ENCODE measurements at places on chromosomes 13 and 19.

DNA sequence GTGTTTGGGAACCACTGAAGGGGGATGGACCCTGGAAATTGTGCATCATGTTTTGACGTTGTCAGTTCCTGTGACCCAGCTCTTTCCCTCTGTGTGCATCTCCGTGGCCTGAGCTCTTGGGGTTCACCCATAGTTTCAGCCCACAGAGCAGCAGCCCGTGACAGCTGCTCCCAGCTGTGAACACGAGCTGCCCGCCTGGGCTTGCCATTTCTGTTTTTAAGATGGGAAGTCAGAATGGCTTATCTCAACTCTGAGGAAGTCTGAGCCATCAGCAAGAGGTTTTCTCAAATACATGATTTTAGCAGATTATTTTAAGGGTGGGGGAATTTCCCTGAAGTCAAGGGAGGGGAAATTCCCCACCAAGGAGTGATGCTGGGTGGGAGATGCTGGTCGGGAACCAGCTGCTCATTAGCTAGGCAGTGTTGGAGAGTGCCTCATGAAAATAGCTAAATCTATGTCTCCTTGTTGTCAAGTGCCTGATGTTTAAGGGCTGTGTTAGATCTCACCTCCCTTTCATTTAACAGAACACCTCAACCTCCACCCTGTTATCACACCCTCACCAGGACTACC, 34.8 kb upstream of the C1QTNF9 start:
- DNase-seq: peak; percentile 71

DNA sequence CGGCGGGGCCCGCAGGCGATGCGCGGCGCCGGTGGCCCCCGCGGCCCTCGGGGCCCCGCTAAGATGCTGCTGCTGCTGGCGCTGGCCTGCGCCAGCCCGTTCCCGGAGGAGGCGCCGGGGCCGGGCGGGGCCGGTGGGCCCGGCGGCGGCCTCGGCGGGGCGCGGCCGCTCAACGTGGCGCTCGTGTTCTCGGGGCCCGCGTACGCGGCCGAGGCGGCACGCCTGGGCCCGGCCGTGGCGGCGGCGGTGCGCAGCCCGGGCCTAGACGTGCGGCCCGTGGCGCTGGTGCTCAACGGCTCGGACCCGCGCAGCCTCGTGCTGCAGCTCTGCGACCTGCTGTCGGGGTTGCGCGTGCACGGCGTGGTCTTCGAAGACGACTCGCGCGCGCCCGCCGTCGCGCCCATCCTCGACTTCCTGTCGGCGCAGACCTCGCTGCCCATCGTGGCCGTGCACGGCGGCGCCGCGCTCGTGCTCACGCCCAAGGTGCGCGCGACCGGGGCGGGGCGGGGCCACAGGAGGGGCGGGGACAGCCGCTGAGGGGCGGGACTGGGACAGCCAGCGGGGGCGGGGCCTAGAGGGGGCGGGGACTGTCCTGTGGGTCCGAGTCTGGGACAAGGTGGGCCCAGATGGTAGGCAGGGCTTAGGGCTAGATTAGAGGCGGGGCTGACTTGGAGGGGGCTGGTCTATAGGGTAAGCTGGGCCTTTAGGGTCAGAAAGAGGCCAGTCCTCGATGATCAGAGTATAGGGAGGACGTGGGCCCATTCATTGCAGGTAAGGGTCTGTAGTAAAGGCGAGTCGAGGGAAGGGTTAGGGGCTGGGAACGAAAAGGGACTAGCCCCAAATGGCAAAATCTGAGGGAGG, 5.1 kb downstream of the GRIN2D start:
- peak; percentile 92 for DNase-seq

DNA sequence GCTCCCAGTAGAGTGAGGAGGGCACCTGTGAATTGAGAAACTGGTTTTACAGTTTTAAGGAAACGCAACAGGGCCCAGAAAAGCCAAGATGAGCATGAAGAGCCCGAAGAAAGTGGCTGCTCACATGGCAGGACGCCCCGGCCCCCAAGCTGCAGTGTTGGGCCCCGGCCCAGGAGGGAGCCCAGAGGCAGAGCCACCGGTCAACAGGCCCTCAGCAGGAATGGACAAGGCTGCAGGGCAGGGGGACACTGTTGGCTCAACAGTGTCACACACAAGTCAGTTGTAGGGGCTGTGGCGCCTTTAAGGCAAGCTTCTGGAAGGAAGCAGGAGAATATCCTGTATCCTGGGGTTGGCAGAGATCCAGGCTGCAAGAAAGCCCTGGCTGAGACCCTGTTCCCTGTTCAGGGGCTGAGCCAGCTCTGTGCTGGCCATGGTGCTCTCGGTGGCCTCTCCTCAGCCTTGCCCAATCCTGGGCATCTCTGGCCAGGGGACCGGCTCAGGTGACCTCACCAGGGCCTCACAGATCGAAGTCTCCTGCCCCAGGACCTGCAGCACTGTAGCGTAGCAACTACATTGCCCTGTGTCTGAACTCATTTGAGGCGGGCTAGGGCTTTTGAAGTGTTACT, 28.0 kb downstream of the UPF1 start:
- no peak for DNase-seq

DNA sequence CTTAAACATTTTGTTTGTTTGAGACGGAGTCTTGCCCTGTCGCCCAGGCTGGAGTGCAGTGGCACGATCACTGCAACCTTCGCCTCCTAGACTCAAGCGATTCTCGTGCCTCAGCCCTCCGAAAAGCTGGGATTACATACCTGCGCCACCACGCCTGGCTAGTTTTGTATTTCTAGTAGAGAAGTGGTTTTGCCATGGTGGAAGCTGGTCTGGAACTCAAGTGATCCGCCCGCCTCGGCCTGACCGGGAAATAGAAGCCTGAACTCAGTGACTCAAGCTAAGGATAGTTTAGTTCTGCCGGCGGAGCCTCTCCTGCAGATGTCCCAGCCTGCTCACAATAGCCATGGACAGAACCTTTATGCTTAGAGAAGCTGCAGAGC, 53.0 kb upstream of the ZNF254 start:
- peak; percentile 35 for DNase-seq

DNA sequence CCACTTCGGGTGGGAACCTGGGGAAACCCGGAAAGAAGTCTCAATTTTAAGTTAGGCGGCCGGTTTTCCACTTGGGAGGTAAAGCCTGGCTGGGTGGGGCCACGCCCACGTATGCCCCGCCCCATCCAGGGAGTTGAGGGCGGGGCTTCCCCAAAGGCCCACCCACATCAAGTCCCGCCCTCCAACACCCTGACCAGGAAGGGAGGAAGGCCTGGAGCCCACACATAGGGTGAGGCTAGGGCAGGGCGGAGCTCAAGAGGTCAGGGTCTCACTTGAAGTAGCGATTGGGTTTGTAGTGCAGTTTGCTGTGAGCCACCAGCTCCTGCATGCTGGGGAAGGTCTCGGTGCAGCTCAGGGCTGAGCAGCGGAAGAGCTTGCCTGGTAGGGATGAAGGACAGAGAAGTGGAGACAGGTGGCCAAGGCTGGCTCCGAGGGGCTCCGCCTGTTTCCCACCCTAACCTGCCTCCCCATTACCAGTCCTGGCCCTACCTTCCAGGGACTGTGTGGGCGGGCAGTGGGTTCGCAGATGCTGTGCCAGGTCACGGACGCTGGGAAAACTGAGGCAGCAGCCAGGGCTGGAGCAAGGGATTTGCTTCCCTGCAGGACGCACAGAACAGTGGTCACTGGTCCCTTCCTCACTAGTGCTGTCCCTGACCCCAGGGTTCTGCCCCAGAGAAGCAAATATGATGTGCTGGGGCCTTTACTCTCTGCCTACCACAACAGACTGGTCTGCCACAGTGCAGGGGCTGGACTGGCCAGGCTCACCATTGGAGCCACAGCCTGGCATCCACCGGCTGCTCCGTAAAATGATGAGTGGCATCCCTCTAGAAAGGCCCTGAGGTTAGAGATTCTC, 1.6 kb downstream of the ZNF414 start:
- DNase-seq: peak; percentile 52

DNA sequence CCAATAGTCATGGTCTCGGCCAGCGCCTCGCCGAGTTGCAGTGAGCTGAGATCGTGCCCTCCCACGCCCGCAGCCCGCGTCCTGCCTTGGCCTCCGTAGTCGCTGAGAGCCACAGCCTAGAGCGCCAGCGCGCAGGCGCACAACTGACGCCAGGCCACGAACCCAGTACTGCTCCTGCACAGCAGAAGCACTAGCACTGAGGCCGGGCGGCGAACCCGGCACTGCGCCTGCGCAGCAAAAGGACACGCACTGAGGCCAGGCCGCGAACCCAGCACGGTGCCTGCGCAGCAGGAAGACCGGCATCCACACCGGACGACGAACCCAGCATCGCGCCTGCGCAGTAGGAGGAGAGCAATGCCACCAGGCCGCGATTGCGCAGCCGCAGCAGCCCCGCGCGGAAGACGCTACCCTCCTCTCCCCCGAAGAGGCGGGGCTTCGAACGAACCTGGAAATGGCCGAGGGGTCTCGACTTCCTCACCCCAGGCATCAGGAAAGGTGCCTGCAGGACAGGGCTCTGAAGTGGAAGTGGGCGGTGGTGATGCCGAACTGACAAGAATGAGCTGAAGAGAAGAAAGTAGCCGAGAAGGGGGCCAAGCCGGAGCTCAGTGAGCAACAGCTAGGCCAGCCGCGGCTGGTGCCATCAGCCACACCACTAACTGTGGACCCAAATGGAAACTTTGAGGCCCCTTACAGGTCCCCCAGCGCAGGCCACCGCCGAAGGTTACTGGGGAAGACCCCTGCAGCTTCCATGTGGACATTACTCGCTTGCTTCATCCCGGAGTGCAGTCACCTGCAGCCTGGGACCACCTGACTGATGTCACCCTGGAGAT, 7.5 kb downstream of the F10 start:
- DNase-seq: peak; percentile 38

GRCh38 chr13:28251466-28251865, 113.1 kb downstream of the PAN3 start:
- no peak for DNase-seq

GRCh38 chr13:65330691-65331090, 1899.4 kb downstream of the PCDH9 start:
- DNase-seq: no peak

DNA sequence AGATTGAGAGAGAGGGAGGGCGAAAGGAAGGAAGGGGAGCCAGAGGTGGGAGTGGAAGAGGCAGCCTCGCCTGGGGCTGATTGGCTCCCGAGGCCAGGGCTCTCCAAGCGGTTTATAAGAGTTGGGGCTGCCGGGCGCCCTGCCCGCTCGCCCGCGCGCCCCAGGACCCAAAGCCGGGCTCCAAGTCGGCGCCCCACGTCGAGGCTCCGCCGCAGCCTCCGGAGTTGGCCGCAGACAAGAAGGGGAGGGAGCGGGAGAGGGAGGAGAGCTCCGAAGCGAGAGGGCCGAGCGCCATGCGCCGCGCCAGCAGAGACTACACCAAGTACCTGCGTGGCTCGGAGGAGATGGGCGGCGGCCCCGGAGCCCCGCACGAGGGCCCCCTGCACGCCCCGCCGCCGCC, at the start of gene TNFSF11:
Gene TNFSF11, plus strand, starts transcription at position 142 of the 400 bp plus-strand sequence. Its CDS starts 152 bp downstream, at position 294.
- peak; percentile 35 for DNase-seq

DNA sequence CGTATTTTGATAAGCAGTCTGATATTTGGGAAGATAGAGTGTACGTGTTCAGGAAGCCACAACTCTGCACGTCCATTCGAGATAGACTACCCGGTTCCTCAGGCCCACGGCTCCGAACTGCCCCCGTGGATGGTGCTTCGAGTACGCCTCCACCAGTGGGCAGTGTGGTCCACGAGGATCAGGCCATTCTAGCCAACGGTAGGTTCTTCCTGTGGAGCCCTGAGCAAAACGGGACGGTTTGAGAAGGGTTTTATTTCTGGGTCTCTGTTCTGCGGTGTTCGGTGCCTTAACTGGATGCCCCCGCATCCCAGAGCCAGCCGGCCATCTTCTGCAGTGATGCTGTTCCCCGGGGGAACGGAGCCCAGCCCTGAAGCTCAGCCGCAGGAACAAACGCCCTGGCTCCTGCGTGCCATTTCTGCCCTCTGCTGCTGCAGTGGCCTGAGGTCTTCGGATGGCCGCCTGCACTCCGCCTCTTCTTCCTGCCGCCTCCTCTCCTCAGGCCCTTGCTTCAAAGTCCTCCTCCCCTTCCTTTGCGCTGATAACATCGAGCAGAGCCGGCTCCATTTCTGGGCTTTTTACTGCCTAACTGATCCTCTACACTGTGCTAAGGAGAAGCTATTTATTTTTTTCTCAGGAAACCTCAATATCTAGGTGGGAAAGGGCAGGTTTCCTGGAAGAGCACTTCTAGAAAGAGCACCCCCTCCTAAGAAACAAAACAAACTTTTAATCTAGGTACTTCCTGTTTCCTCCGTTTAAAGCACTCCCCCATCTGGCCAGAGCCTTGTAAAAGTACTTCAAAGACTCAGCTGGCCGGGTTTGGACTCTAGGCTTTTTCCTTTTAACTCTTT, 36.2 kb upstream of the SLC46A3 start:
- peak; percentile 4 for DNase-seq

- DNase-seq: peak; percentile 91
Observed at GRCh38 chr13:34156841-34157365, 339.0 kb downstream of the RFC3 start.
